Heart left ventricle (tissue), 16 donors: ENCODE measurements at places on chromosomes 3 and 15. TPM values are rescaled to one million over a fixed set of nuclear protein-coding genes. Genes with fewer than 3 reads are reported as not detected.

GRCh38 chr3:85254738-85255137 lies 295.9 kb downstream of the CADM2 start:
- H3K27ac ChIP-seq = no peak overlapping the region
- H3K4me3 ChIP-seq = no peak overlapping the region
- no peaks in the 10 kb centered on the region for H3K36me3 ChIP-seq
- H3K4me1 ChIP-seq = no peaks in the 10 kb centered on the region
- H3K27me3 ChIP-seq = no peaks in the 10 kb centered on the region

The GOLGA8N gene
- total RNA-seq = 3.8 TPM

- no peaks in the 10 kb centered on the region for H3K4me1 ChIP-seq
- DNase-seq = no peak
- H3K36me3 ChIP-seq = no peaks in the 10 kb centered on the region
- no peaks in the 10 kb centered on the region for H3K27me3 ChIP-seq
Measured at GRCh38 chr3:183492849-183493179, 62.7 kb downstream of the KLHL6 start.

DNA sequence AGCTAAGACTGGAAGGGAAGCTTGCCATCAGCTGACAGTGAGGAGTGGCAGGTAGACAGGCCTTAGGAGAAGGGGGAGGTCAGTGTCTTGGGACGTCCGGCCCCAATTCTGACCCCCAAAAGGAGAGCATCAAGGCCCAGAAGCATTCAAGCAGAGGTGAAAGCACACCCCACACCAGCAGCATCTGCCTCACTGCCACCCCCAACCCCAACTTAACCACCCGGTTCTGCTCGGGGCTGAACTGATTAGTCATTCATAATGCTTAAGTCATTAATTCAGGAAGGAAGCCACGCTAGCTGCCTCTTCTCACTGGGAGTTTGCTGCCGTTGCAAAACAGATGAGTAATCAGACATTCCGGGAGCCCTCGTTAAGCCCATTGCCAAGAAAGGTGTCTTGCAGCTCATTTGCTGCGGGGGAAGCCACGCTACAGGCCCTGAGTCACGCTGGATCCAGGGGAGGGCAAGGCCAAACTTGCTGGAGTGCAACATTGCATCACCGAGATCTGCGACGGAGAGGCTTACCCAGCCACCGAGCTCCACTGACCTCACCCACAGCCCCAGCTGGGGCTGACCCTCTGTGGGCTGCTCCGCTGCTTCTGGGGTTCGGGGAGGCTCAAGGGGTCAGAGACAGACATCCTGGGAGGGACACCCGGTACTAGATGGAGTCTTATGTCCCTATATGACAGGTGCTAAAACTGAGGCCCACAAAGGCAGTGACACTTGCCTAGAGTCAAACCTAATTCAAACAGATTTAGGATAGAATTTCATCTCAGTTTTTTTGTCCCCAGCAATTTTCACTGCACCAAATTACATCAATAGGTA lies 46.4 kb upstream of the HES1 start:
- no peaks in the 10 kb centered on the region for H3K4me1 ChIP-seq
- peak; percentile 71 for DNase-seq

The CCR1 gene
- total RNA-seq = 1.2 TPM
